ENCODE measurements at places on chromosomes 7 and 10.

GRCh38 chr10:16674147-16674703 is 143.0 kb downstream of the RSU1 start:
- DNase-seq: no peak

DNA sequence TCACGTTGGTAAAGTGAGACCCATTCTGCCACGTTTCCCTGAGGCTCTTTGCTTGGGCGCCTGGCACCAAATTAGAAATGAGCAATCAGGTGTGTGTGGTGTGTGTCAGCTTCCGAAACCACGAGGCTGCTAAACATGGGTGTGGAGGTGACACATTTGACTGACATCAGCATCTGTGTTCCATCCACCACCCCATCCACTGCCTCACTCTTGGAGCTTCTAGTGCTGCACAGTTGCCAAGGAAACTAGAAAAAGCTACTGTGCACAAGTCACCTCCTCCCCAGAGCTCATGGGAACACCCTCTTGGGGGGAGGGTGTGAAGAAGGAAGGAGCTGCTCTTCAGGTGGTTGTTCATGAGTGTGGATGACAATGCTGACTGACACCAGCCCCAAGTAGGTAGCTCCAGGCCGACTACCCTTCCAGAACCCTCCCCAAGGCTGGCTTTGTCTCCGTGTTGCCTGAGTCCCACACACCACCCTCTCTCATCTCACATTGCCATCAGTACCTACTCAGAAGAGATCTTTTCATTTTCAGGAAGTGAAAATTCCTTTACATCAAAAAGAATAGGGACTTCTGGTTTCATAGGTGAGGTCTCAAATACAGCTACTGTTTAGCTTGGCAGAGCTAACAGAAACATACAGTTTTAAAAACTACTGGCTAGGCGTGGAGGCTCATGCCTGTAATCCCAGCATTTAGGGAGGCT is 152.2 kb downstream of the TMEM178B start:
- no peak for DNase-seq

DNA sequence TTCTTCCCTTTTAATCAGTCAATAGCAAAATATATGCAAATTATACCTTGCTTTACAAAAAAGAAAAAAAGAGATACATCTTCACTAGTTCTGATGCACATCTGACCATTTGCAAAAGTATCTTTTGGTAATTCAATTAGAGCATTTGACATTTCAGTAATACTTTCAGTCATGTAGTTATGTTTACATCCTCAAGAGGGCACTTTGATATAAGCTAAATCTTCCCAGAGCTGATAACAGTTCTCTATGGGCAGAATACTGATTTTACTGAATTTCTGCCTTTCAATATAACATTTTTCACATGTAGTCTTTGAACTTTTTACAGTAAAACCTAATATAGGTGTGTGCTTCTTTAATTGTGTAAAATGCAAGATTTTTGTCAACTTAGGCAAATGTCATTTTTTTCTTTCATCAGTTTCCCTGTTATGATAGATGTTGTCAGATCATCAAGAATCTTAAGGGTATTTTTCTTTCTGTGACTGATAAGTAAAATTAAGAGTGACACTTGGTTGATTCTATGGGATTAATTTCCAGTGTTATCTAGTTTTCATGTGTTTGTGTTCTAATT is 703.5 kb upstream of the SEMA3D start:
- peak; percentile 25 for DNase-seq

- DNase-seq: no peak
Measured at GRCh38 chr10:44980309-44981171, 1.9 kb upstream of the DEPP1 start.

- DNase-seq: no peak
Measured at GRCh38 chr10:113534423-113534822, 18.4 kb upstream of the HABP2 start.

DNA sequence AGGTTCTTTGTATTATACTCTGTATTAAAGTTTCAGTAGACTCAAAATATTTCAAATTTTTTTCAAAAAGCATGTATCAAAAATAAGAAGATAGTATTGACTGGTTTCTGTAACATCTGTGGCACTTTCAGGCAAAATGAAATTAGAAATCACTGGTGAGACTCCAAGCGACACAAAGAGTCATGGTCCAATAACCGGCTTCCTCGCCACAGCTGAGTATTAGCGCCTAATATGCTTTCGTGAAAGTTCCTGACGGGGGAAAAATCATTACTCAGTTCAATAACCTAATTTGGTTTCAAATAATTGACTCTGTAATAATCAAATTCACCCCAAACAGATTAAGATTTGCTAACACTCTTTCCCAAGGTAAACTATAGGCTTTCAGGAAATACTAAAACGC is 13.4 kb downstream of the TMEM209 start:
- DNase-seq: no peak
